Sciatic nerve (tissue), 2 donors: ENCODE measurements at places on chromosomes 16 and 17. TPM values are rescaled to one million over a fixed set of nuclear protein-coding genes. Genes with fewer than 3 reads are reported as not detected.

SLC5A11 gene
- not detected for total RNA-seq

NKD1 gene
- 37.0 TPM for total RNA-seq

NPB gene
- total RNA-seq = 0.80 TPM

RHBDL1 gene
- 1.6 TPM for total RNA-seq

OR4D2 gene
- not detected for total RNA-seq

DVL2 gene
- total RNA-seq = 49.1 TPM

MAP3K14 gene
- 19.1 TPM for total RNA-seq

NGFR gene
- total RNA-seq = 291 TPM

FZD2 gene
- total RNA-seq = 22.9 TPM

KRT33B gene
- total RNA-seq = not detected

CDRT15L2 gene
- not detected for total RNA-seq

ATMIN gene
- total RNA-seq = 27.9 TPM

DNAAF1 gene
- 1.4 TPM for total RNA-seq

DNA sequence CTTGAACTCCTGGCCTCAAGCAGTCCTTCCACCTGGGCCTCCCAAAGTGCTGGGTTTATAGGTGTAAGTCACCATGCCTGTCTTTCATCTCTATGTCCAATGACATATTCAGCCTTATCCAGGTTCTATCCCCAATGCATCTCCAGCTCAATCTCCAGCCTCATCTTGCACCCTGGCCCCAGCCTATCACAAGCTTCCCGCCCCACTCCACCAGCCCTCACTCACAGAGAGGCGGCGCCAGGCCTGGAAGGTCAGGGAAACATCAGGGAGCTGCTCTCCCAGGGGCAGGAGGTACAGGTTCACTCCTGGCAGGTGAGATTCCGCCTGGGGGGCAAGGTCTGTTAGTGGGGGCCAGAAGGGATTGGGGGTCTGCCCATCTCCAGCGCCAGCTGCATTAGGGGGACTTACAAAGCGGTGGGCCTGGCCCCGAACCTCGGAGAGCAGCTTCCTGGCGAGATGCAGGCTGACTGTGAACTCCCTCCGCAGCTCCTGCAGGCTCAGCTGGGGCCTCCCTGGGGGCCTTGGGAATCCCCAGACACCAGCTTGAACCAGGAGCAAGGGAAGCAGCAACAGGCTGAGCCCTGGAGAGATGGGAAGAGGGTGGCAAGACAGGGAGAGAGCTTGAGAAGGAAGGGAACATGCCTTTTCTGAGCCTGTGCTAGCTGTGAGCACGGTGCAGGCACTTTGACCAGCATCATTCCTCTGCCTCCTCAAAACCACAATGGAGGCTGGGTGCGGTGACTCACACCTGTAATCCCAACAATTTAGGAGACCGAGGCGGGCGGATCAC lies 3.0 kb downstream of the IL27 start:
- no peak for DNase-seq

DNA sequence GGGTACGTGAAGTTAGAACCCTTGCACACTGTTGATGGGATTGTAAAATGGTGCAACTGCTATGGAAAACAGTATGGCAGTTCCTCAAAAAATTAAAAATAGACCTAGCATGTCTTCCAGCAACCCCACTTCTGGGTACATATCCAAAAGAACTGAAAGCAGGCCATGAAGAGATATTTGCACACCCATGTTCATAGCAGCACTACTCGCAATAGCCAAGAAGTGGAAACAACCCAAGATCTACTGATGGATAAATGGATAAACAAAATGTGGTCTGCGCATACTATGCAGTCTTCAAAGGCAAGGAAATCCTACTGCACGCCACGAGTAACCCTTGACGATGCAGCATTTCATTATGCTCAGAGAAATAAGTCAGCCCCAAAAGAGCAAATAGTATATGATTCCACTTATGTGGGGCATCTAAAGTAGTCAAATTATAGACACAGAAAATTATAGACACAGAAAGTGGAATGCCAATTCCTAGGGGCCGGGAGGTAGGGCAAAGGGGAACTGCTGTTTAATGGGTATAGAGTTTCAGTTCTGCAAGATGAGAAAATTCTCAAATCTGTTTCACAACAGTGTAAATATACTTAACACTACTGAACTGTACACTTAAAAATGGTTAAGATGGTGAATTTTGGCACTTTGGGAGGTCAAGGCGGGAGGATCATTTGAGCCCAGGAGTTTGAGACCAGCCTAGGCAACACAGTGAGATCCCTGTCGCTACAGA lies 17.2 kb downstream of the CORO7 start:
- no peak for DNase-seq

- DNase-seq = peak; percentile 97
Observed at GRCh38 chr17:7856811-7857712, at the start of gene NAA38. TSS of gene NAA38 (minus strand) at chr17:7857559. CDS start at chr17:7857463, 96 bp downstream.

GRCh38 chr17:82419540-82419939 lies 1.2 kb upstream of the OGFOD3 start:
- DNase-seq = no peak

GRCh38 chr17:58028578-58028977 lies 21.5 kb upstream of the SRSF1 start:
- DNase-seq = no peak

DNA sequence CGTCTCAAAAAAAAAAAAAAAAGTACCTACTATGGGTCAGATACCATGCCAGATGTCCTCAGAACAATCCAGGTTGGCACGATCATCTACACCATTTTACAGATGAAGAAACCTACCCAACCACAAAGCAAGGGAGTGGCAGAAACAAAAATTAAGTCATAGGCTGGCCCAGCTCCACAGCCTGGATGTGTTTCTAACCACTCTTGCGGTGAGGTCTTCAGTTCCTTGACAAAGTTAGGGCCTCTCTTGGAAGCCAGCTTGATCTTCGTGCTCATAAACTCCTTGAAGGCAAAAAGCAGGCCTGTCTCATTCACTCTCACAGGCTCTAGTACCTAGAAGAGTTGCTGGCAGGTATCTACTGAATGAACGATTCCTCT lies 6.2 kb downstream of the GGA2 start:
- DNase-seq = no peak

- peak; percentile 57 for DNase-seq
Observed at GRCh38 chr17:38918129-38918913, 7.1 kb upstream of the LASP1NB start.

GRCh38 chr16:63059676-63060075 lies 1023.4 kb upstream of the CDH8 start:
- no peak for DNase-seq

- no peak for DNase-seq
Observed at GRCh38 chr17:41627316-41628072, 3.1 kb upstream of the KRT17 start.

DNA sequence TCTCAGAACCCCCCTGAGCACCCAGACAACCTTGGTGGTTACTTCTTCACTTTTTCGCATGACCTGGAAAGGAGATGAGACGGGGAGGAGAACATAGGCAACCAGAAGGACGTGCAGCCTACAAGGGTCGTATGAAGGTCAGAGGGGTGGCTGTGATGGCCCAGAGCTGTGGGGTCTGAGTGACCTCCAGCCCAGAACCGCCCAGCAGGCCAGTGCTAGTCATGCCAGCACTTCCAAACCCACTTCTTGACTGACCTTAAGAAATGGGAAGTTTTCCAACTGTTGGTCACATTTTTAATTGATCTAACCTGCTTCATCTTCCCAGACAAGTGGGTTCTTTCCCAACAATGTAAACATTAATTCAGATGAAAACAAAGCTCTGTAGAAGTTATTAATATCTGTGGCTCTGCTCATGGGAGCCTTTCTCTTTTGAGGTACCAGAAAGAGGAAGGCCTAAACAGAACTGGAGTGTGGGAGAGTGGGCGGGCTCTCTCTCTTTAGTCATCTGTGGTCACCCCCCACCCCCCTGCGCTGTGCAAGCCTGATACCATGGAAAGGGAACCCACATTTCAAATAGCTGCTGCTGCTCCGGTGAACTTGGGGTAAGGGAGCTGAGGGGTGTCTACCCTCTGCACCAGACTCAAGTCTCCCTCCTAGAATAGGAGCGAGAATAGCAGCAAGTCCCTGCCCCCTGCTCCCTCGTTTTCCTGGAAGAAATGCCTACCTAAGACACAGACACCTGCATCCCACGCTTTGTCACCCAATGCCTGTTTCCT lies 101.6 kb downstream of the RAB11FIP4 start:
- DNase-seq = no peak

DNA sequence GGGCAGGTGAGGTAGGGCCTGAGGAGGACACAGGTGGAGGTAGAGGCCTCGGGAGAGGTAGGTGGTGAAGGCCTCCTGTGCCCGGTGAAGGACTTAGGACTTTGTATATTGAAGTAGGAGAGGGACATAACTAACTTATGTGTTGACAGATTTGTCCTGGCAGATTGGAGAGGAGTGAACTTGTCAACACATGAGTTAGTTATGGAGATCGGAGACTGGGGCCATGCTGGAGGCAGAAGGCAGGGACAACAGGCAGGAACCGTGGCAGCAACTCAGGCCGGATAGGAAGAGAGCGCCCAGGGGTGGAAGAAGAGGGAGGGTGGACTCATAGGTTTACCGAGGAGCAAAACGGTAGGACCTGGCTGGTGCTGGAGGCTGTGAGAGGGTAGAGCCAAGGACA lies 18.4 kb downstream of the GLP2R start:
- DNase-seq = no peak

DNA sequence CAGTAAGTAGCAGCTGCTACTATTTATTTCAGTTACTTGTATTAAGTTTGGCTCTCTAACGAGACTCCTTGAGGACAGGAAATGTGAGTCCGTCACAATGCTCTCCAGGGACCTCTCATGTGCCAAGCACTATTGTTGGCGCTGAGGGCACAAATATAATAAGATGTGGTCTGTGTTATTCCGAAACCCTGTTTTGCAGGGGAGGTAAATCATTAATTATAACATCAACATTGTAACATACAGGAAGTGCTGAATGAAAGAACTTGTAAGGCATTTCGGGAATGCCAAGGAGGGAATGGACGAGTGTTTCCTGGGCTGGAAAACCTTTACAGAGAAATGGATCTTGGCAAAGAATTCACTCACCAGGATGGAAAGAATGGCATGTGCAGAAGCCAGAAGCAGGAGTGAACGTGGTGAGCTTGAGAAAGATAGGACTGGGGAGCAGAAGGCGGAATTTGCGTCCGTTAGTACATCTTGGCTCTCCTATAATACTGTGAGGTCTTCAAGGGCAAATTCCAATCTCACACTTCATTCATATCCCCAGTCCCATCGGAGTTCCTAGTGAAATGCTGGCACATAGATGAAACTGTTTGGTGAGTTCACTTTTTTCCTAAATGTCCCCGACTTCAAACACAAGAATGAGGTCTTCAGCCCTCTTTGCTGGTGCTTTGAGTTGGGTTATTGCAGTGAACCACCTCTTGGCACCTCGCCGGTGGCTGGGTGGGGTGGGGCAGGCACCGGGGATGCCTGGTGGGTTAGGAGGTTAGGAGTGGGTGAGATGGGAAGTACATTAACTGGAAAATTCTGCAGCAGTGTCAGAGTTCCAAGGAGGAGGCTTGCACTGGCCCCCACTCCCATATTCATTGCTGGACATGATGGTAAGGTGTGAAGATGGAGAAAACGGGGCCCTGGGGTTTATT lies 11.5 kb downstream of the TAC4 start:
- DNase-seq = no peak

- DNase-seq = no peak
Observed at GRCh38 chr17:64115043-64115698, 14.8 kb downstream of the ERN1 start.

DNA sequence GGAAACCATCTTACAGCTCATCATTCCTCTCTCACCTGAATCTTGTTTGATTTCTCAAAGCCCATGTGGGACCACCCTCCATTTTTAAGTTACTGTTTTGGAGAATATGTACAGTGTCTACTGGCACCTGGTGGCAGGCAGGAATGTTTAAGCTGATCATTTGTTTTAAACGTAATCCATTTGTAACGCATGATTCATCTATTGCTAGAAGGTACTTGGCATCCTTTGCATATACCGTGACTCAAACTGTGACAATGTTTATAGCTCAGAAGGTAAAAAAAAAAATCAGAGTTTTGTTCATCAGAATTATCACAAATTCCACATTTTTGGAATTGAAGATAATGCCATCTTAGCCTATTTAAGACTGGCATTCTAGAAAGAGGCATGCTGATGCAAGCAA lies 1007.5 kb upstream of the EEF2KMT start:
- DNase-seq = no peak

DNA sequence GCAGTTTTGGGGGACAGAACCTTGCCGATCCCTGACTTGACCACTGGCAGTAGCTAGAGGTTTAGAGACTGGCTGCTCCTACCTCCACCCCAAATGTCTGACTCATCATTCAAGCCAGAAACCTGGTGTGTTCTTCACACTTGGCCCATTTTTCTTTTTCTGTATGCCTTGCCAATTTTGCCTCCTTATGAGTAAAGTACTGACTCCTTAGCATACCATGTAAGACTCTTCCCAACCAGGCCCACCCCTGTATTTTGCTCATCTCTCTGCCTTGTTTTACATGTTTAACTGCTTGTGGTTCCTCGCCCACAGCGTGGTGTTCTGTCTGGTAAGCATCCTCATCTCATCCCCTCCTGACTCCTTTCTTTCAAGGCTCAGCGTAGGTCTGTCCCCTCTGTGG lies 37.9 kb downstream of the NUP88 start:
- DNase-seq = no peak

DNA sequence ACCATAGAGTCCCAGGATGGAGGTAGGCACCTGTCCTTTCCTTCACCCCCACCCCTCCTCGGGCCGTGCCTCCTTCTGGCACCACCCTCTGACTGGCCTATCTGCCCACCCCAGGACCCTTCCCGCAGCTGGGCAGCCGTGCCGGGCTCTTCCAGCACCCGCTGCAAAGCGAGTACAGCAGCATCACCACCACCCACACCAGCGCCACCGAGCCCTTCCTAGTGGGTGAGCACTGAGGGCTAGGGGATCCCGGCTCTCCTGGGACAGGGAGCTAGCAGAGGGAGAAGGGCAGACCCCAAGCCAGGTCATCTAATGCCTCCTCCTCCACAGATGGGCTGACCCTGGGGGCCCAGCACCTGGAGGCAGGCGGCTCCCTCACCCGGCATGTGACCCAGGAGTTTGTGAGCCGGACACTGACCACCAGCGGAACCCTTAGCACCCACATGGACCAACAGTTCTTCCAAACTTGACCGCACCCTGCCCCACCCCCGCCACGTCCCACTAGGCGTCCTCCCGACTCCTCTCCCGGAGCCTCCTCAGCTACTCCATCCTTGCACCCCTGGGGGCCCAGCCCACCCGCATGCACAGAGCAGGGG lies 7.8 kb downstream of the GALK1 start:
- no peak for DNase-seq

GRCh38 chr17:45357364-45357997 lies 40.7 kb upstream of the MAP3K14 start:
- DNase-seq = no peak

GRCh38 chr16:67154578-67155294 lies 3.9 kb upstream of the B3GNT9 start:
- DNase-seq = no peak

DNA sequence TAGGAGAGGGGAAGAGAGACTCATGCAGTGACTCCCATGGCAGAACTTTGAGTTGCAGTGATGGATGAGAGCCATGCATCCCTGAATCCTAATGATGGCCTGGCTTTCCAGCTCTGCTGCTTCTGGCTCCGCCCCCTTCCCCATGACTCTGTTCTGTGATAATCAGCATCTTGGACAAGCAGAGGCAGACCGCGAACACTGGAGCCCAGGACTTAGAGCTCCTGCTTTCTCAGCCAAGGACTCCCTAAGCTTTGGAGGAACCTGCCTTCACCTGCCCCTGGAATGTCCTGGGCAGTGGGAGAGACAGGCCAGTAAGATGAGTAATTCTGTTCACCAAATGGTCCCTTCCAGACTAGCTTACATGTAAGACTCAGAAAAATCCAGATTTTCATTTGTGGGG lies 12.5 kb downstream of the CCDC92B start:
- DNase-seq = no peak
